HFF-Myc (cell line): ENCODE measurements at places on chromosomes 7 and 10.

- no peak for DNase-seq
Measured at GRCh38 chr7:90892213-90892612, 296.1 kb downstream of the CDK14 start.

GRCh38 chr10:118251791-118252190, 90.3 kb downstream of the FAM204A start:
- DNase-seq: no peak

DNA sequence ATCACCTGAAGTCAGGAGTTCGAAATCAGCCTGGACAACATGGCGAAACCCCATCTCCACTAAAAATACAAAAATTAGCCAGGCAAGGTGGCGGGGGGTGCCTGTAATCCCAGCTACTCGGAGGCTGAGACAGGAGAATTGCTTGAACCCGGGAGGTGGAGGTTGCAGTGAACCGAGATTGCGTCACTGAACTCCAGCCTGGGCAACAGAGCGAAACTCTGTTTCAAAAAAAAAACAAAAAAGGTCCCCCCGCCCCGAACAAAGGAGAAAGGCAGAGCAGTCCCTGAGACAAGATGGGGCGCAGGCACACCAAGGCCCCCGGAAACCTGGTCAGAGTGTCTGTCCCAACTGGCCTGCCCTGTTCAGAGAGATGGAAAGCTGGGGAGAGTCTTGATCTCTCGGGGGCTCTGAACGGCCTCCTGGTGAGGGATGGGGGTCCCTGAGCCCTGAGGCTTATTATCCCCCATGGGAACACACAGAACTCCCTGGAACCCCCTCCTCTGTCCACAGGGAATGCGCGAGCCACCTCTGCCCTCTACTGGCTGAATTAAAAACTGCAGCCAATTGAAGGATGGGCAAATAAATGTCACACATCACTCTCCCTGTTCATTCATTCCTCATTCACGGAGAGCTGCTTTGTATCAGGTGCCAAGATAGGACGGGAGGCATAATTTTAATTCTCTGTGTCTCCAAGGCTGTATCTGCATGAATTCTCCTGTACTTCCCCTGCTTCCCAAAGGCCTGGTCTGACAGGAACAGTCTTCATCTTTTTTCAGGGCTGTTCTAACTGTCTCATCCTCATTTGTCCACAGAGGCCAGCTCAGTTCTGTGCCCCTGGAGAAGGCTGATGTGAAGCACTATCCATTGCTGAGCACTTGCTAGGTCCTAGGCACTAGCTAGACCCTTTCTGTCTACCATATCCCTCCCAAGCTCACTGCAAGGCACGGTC, 28.9 kb downstream of the MAT1A start:
- DNase-seq: no peak

GRCh38 chr7:41655426-41655825, 47.5 kb downstream of the INHBA start:
- no peak for DNase-seq

DNA sequence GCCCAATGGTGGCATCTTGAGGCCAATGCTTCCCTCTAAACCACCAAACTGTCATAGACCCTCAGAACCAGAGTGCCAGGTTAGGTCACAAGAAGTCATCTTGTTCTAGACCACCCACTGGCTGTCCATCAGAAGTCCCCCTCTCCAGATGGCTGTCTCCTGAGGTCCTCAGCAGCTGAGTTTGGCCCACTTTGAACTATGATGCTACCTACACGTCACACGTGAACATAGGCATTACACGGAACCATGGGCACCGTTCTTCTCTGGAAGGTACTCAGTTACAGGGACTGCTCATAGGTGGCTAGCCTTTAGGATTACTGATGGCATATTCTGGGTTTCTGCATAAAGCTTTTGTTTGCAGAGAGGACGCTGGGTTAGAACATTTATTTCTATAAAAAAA, 166.4 kb downstream of the ADAM12 start:
- DNase-seq: no peak

DNA sequence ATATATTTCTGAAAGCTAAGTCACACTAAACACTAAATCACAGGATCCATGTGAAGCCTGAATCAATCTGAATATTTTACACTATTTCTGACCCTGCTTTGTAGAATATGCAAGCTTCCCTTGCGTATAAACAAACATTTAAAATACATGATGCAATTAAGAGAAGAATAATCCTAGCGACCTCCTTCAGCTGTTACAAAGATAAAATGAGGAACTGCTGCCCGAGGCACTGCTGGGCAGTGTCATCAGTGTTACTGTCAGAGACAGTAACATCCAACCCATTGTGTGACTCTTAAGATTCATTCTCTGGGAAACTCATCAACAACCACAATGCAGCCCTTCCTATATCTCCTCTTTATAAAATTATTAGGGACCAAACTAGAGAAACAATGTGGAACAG, 61.6 kb downstream of the COBL start:
- no peak for DNase-seq

DNA sequence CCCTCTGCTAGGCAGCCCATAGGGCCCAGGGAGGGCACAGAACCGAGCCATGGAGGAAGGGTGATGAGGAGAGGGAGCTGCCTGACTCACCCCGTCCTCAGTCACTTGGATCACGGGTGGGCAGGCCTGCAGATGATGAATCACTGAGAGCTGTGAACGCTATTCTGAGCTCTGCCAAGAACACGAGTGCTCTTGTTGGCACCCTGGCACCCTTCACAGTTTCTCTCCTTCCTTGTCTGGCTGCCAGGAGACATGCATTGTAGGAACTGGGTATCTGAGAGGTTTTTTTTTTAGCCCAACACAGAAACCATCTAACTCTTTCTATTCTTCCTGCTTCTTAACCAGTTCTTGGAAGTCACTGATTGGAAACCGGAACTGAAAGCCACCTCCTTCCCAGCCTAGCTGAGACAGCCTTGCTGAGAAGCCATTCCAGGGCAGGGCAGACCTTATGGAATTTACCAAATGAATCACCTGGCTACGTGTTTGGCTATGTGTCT, 82.1 kb downstream of the SLC37A3 start:
- DNase-seq: peak; percentile 7

- DNase-seq: no peak
Measured at GRCh38 chr10:126286256-126286780, 102.0 kb downstream of the ADAM12 start.

- DNase-seq: no peak
Measured at GRCh38 chr7:125370502-125370901, 440.9 kb upstream of the POT1 start.

- no peak for DNase-seq
Measured at GRCh38 chr10:132397671-132398565, 918 bp downstream of the PWWP2B start.

DNA sequence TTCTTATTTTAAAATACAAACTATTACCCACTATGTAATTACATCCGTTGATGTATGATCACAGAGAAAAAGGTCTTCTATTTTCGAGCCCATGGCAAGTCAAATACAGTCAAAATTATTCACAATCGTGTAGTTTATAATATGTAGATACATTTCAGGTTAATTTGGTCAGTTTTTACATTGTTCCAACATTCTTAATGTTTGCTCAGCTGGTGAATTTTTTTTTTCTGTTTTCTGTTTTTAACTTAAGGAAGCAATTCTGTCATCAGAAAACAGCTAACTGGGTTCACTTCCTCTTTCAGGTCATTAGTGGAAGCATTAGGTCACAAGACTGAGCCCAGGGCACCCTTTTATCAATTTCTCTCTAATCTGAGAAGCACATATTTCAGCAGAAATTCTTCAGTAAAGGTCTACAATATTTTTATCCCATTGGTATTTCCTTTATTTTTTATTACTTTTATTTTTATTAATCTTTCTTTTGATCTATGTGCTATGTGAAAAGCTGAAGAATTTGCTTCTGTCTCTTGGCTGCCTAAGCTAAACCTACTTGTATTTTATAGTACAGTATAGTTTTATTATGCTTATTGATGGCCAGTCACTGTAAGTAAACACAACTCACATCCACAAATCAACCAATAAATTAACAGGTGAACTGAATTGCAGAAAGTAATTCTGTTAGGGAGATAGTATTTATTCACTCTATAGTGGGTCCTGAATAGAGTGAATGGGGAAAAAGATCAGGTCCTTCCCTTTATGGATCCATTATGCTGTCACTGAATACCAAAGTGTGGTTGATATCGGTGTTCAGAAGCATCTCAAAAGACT, 84.6 kb downstream of the ICA1 start:
- DNase-seq: no peak

DNA sequence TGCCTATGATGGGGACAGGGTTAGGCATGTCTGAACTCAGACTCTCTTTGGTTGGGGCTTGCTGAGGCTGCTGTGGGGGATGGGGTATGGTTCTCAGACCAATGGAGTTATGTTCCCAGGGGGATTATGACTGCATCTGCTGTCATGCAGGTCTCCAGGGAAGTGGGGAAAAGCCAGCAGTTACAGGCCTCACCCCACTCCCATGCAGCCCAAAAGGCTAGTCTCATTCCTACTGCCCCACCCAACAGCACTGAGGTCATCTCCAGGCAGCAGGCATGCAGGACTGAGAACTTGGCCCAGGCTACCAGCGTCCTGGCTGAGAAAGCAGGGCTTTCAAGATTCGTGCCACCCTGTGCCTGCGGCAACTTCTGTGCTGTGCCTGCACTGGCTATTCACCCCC, 373.3 kb downstream of the HTR7 start:
- DNase-seq: no peak

DNA sequence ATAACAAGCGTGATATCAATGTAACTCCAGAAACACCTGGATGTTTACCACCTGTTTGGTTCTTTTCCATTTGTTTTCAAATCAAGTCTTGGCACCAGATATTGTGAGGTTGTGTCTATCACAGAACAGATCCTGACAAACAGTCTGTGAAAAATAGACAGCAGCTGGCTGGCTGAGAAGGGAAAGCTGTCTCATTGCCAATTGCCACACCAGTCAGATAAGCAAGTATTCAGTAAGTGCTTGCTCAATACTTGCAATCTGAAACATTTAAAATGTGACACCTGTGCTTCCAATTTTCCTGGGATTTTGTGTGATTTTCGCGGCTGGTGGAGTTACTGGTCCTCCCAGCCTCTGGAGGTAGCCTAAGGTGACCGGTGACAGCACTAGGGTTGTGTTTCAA, 147.9 kb upstream of the MYO3A start:
- DNase-seq: no peak

DNA sequence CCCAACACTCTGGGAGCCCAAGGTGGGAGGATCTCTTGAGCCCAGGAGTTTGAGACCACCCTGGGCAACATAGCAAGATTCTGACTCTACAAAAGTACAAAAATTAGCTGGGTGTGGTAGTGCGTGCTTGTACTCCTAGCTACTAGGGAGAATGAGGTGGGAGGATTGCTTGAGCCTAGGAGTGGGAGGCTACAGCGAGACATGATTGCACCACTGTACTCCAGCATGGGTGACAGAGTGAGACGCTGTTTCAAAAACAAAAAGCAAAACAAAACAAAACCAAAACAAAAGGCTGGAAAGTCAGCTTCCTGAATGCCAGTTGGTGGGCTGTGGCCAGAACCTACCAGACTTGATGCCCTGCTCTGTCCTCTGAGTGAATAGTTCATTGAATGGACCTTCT, 242.8 kb downstream of the PHTF2 start:
- DNase-seq: no peak

DNA sequence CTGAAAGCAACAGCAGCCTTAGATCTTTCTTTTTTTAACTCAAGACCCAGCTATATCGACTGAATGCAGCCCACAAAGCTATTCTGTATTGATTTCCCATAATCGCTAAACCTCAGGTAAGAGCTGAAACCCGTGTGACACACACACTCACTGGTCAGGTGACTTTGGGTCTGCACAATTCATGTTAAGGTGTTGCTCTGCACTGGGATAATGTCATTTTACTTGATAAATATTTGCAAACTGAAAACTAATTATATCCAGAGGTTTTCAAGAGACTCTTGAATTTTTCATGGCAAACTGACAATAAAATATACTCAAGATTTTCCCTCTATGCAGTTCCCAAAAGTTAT, 33.1 kb downstream of the SCRN1 start:
- DNase-seq: no peak

DNA sequence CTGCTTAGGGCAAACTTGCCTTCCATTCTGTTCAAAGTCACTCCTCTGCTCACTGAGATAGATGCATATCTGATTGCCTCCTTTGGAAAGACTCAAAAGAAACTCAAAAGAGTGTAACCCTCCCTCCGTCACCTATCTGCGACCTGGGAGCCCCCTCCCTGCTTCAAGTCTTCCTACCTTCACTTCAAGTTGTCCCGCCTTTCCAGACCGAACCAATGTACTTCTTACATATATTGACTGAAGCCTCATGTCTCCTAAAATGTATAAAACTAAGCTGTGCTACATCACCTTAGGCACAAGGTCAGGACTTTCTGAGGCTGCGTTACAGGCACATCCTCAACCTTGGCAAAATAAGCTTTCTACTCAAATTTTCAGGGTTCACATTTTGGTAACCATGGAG, 77.4 kb upstream of the C1GALT1 start:
- DNase-seq: no peak

DNA sequence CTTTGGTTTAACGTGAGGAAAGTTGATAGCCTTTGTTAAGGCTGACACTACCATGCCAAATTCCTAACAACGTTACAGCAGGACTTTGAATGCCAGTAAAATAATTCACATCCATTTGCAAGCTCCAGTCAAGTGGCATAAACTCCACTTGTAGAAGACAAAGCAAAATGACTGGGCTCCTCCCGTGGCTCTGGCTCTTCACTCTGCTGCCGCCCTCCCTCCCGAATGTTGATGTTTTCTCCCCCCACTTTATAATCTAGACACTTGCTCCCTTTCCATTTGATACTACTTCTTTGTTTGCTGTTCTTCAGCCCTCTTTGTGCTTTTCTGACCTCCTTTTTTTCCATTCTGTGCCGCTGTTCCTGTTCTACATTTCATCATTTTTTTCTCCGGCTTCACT, 22.8 kb upstream of the ITGB8 start:
- DNase-seq: no peak

DNA sequence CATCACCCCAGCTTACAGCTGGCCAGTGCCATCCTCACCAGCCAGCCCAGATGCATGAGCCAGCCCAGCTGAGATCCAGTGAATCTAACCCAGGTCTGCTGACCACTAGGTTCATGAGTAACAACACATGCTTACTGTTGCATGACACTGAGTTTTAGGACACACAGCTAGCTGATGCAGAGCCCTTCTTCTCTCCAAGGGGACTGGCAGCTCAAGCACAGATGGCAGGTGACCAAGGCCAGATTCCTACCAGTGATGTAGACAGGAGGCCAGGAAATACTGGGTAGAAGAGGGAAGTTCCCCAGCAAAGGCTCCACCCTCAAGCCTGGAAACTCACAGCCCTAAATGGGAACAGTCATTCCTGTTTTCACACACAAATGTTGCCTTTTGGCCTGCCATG, 236.6 kb downstream of the GRID1 start:
- no peak for DNase-seq

GRCh38 chr7:41709621-41710020, 6.7 kb upstream of the INHBA start:
- no peak for DNase-seq

GRCh38 chr10:12470719-12471118, 121.4 kb downstream of the CAMK1D start:
- no peak for DNase-seq

GRCh38 chr7:107501593-107501992, 31.7 kb downstream of the GPR22 start:
- peak; percentile 33 for DNase-seq

DNA sequence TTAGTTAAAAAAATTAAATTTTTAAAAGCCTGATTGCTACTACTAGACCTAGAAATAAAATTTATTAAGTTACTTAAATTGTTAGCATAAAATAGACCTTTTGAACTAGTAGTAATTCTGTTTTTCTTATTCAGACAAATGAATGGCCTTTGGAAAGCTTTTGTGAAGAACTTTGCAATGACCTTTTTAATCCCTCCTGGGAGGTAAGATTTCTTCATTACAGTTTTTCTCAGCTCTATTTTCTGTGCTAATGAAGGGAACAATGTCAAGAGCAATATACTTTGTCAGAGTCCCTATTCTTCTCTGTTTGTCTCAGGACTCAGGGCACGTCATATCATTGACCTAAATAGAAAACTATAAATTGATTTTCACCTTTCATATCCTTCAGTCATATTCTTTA, 33.5 kb downstream of the BTAF1 start:
- no peak for DNase-seq
